ENCODE measurements at places on chromosomes 6 and 20.

DNA sequence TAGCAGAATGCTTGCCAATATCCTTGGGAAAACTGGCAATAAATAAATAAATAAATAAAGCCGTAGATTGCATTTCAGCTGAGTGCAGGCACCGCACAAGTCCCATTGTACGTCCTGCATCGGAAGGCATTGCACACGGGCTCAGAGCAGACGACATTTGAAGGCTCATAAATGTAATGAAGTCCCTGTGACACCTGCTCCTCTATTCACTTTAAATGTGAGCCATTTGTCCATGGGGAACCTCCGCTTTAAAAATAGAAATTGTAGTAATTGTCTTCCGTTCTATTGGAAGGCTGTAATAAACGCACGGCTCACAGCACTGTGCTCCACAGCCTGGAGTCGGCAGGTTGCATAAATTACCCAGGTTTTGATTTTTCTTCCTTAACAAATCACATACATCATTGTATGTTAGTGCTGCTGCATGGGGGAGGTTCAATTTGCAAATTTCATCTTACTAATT, 32.6 kb downstream of the MYT1 start:
- DNase-seq = no peak

DNA sequence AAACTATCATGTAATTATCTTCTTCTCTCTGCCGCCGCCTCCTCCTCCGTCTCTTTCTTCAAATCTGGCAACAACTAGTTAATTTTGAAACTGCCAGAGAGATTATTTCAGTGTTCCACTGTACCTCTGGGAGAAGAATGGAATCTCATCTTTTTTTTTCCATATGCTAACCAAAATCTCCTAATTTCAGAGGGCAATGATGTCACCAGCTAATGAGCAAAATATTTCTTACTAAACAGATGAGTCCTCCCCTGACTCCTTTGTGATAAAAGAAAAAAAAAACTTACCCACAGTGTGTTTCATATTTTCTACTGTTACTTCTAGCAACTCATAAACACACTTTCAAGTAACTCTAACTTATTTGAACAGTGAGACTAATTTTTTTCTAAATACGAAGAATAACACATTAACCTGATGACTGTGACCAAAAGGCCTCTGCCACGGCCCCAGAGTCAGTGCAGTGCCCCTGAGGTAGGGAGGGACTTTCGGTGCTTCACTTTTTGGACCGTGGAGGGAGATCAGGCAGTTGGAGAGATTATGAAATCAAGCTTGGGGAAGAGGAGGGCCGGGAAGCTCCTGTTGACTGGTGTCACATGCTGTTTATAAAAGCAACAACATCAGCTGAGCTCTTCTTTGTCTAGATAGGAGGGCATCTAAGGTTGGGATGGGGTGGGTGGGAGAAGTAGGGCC, 159.6 kb downstream of the SASH1 start:
- no peak for DNase-seq

GRCh38 chr20:31485450-31486339, 10.6 kb downstream of the REM1 start:
- DNase-seq = no peak

GRCh38 chr6:136751991-136752390, 40.3 kb downstream of the MAP3K5 start:
- no peak for DNase-seq

DNA sequence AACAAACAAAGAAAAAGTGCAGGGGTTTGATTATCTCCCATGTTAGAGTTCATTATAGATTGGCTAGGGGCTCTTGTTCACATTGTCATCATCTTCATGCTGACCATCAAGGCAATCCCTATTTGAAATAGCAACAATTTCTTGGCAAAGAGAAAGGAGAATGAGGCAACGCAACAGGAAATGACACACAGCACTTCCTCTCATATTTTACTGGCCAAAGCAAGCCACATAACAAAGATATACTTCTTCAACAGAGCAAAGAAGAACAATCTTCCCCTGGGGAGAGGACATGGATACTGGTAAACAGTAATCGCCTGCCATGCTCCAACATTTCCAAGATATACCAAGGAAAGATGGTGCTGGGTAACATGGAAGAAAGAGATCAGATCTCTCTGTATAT, 29.8 kb downstream of the EPM2A start:
- DNase-seq = no peak

GRCh38 chr6:145960918-145961589, 3.1 kb downstream of the SHPRH start:
- no peak for DNase-seq

- DNase-seq = no peak
Measured at GRCh38 chr20:21202259-21202658, 76.4 kb downstream of the KIZ start.

DNA sequence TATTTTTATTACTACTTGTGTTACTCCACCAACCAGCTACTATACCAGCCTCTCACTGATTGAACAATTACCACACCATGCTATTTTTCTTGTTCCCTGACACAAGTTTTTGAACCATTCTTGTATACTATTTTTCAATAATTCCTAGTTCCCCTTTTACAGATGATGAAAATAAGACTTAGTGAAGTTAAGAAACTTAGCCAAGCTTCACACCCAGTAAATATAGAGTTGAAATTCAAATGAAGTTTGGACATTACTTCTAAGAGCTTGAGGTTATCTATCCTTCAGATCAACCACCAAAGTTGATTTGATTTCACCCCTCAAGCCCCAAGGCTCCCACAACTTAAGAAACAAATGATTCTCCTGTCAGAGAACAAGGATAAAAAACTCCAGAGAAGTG, 13.1 kb upstream of the BCAS1 start:
- DNase-seq = no peak

GRCh38 chr6:31969712-31970603, 2.0 kb downstream of the DXO start:
- DNase-seq = no peak

- no peak for DNase-seq
Measured at GRCh38 chr20:49560186-49560585, 7.8 kb downstream of the PTGIS start.

DNA sequence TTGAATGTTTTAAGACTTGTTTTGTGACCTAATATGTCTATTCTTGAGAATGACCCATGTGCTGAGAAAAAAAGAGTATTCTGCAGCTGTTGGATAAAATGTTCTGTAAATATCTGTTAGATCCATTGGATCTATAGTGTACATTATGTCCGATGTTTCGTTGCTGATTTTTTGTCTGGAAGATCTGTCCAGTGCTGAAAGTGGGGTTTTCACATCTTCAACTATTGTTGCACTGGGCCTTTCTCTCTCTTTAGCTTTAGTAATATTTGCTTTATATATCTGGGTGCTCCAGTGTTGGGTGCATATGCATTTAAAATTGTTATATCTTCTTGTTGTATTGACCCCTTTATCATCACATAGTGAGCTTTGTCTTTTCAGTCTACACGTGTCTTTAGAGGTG, 5.7 kb upstream of the SIRPB2 start:
- peak; percentile 7 for DNase-seq

DNA sequence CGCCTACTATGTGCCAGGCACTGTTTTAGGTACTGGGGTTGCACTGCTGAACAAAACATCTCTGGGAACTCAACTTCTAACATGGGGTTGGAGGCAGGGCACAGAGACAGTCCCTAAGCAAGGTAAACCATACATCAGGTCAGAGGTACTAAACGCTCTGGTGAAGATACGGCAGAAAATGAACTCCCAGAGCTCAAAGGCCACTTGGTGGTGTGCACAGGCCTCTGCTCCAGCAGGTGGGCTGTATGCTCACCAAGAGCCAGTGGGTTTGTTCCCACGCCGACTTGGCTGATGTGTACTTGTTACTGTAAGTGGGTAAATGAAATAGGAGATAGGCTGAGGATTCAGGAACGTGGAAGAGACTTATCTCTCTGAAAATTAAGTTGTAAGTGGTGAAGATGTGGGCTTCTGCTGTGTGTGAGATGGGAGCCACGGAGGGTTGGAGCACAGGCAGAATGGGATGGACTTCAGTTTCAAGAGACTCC, 133.4 kb downstream of the PREX1 start:
- no peak for DNase-seq

GRCh38 chr6:4574007-4574406, 202.2 kb upstream of the CDYL start:
- no peak for DNase-seq

DNA sequence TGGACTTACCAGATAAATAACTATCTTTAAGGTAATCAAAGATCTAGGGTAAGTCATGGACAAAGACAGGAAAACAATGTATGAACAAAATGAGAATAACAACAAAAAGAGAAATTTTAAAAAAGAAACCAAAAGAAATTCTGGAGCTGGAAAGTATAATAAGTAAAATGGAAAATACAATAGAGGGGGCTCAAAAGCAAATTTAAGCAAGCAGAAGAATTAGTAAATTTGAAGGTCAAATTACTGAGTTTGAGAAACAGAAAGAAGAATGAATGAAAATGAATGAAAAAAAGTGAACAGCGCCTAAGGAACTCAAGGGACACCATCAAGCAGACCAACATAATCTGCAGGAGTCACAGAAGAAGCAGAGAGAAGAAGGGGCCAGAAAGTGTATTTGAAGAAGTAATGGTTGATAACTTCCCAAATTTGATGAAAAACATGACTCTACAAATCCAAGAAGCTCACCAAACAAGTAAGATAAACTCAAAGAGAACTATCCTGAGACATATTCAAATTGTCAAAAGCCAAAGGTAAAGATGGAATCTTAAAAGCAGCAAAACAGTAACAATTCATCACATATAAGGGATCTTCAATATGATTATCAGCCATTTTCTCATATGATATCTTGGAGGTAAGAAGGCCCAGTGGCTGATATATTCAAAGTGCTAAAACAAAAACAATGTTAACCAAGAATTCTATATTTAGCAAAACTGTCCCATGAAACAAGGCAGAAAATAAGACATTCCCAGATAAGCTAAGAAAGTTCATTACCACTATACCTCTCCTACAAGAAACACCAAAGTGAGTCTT, 218.5 kb downstream of the FOXC1 start:
- DNase-seq = no peak

GRCh38 chr6:164827537-164827936, 481.9 kb downstream of the C6orf118 start:
- DNase-seq = peak; percentile 1

DNA sequence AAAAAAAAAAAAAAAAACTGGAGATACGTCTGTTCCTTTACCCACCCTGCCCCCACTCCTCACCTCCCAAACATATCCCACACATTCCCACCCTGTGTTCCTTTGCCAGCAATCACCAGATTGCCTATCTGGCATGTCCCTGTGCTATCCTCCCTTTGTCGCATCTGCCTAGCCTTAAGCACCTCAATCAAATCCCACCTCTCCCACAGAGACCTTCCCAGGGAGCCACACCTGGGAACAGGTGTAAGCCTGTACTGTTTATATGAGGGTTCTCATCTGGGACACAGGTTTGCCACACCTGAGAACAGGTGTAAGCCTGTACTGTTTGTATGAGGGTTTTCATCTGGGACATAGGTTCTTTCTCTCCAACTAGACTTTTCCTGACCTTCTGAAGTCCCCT, 16.7 kb downstream of the WFDC3 start:
- DNase-seq = no peak

DNA sequence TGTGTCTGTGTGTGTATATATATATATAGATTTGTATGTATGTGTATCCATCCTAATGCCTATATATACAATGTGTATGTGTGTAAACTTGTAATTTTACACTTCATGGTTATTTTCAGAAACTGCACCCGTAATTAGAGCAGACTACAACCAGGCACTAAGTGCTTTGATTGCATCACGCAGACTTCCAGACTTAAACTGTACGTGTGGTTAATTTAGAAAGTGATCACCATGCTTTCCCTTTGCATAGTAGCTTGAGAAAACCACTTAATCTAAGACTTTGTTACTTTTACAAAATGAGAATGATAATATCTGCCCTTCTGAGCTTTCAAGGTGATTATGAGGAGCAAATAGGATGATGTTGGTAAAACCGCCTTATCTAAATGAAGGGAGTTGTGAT, 50.1 kb upstream of the E2F3 start:
- DNase-seq = no peak

DNA sequence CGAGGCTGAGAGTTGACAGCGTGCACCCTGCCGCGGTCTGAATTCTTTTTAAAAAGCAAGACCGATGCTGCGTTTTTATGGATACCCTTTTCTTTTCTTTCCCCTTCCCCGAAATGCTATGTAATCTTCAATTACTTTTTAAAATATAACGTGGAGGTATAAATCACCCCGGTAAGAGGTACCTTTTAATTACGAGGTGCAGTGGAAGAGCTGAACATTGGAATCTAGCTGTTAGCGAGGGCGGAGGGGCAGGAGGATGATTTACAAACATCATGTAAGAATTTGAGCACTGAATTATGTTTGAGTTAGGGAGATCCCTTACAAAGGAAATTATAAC, 1.2 kb downstream of the EYA2 start:
- DNase-seq = no peak

GRCh38 chr6:110900028-110900598, 25.5 kb downstream of the AMD1 start:
- no peak for DNase-seq

- DNase-seq = no peak
Measured at GRCh38 chr6:150293423-150294173, 75.2 kb upstream of the IYD start.

DNA sequence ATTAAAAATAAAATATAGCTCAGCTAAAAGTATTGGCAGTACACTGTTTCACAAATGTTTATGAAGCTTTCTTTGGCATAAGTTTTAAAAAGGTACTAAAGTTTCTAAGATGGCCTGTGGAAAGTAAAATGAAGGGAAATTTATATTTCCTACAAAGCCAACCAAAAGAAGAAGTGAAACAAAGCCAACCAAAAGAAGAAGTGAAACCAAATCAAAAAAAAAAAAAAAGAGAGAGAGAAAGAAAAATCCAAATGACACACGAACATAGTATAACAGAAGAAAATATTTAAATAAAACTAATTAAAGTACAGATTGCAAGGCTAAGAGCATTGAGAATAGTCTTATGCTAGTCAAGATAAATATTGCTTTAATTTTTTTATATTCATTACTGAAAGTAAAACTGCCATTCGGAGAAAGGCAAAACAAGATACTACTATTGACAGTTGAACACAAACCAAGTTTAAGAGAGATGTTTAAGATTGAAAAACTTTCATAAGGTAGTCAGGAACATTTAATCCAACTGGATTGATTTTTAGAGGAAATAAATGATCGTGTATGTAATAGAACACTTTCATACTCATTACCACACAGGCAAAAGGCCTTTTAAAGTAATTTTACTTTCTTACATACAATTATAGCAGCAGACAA, 12.8 kb upstream of the KHDRBS2 start:
- no peak for DNase-seq

GRCh38 chr20:47272893-47273590, 83.5 kb downstream of the ZMYND8 start:
- DNase-seq = peak; percentile 75

GRCh38 chr6:64750910-64751309, 956.1 kb downstream of the EYS start:
- no peak for DNase-seq

- no peak for DNase-seq
Measured at GRCh38 chr6:25880601-25881000, 6.6 kb upstream of the SLC17A3 start.

DNA sequence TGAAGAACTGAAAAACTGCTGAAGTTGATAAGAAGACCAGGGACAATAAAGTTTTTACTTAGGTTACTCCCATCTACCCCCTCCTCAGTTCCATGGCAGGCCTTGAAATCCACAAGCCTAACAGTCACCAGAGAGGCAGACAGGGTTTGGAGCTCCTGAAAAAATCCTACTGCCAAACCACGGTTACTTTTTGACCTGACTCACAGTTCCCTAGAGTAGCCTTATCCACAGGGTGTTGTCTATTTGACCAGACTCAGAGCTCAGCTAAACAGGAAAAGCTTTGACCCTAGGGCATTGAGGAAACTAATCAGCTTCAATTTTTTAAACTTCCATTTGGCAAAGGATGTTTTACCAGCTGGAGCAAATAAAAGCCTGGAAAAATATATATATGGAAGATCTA, 257.7 kb upstream of the NT5E start:
- no peak for DNase-seq

GRCh38 chr6:10557913-10558312, 36.8 kb downstream of the GCNT2 start:
- DNase-seq = no peak

All from T47D (cell line).